ENCODE measurements at places on chromosomes 4 and X.

DNA sequence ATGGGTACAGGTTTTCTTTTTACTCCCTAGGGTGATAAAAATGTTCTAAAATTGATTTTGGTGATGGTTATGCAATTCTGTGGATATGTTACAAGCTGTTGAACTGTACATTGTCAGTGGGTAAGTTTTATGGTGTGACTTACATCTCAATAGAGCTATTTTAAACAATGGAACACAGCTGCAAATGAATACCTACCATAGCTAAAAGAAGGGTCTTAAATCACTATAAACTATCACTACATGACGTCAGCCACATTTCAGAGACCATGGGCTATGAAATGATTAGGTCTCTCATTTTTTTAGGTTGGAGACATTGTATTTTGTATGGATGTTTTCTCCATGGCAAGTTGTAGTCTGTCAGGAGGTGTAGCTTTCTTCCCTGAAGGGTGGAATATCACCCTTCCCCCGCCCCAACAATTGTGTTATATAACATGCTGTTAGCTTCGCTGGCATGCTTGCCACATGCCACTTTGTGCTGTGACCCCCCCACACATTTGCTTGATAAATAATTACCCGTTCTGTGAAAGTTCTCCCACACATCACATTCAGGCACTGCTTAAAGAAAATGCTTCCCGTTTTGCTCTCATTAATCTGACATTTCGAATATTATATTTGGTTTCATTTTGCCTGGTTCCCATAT lies 159.7 kb downstream of the ARHGAP10 start:
- DNase-seq = peak; percentile 57

- DNase-seq = peak; percentile 24
These were observed 185.6 kb downstream of the RAP1GDS1 start for GRCh38 chr4:98446499-98447375.

- DNase-seq = no peak
These were observed 631.9 kb downstream of the ADGRL3 start for GRCh38 chr4:61831987-61832386.

- DNase-seq = no peak
These were observed 19.6 kb downstream of the CLCN4 start for GRCh38 chrX:10176121-10177003.

- DNase-seq = peak; percentile 78
These were observed 47.8 kb downstream of the FHDC1 start for GRCh38 chr4:152983774-152984411.

- DNase-seq = peak; percentile 23
These were observed 34.0 kb upstream of the GNPDA2 start for GRCh38 chr4:44760142-44760898.

DNA sequence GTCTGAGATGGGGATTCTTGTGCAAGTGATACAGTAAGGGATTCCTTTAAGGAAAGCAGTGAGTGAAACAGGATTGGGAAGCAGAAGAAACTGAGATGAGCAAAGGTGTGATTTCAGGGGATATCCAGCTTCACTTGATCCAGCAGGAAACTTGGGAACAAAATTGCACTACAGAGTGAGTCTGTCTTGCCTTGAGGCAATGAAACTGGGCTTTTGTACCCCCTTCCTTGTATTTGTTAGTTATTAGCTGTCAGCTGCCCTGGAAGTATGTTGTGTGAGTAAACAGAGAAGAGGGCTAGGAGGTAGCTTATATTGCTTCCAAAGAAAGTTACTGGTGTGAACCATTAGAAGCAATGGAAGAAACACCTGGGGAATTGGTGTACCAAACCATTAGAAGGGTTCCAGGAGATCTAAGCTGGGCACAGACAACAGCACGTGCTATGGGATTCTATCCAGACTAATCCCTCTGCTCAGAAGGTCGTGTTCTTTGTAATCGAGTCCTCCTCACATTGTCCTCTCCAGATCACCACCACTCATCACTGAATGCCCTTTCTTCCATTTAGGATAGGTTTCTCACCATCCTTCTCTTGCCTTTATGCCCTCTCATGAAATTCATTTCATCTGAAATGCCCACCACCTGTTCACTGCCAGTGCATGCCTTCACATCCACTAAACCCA lies 76.0 kb downstream of the PDLIM5 start:
- DNase-seq = no peak

DNA sequence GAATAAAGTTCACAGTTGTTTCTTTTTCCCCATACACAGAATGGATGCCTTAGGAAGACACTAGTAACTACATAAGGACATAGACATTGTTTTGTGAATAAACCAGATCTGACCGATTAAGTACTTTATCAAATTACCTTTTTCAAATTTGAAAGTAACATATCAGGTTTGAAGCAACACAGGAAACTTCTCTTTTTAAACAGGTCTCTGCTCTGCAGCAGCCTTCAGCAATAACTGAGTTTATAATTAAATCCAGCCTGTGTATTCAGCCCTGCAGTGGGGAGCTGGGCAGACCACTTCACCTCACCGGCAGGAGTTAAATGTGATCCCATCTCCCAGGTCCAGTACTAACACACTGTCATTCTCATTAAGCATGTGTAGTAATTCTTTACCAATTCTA lies 68.3 kb upstream of the ATOH1 start:
- no peak for DNase-seq

All from fibroblast of skin of abdomen (primary cell).